ENCODE measurements at places on chromosomes 7 and 10.

DNA sequence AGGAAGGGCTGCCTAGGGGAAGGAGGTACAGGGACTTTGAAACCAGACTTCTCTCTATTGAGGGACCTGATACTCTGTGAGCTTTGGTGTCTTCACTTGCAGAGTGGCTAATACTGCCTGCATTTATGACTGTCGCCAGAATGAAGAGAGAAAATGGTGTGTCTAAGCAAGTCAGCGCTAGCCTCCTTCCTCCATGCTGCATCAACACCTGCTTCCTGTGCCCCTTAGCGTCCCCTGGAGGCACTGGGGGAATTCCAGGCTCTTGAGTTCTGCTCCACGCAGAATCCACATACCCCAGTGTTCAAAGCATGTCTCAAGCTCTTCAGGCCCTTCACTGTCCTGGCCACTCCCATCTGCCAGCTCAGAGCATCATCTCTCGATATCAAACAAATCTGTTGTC, 140.5 kb downstream of the PKD1L1 start:
- no peak for DNase-seq

DNA sequence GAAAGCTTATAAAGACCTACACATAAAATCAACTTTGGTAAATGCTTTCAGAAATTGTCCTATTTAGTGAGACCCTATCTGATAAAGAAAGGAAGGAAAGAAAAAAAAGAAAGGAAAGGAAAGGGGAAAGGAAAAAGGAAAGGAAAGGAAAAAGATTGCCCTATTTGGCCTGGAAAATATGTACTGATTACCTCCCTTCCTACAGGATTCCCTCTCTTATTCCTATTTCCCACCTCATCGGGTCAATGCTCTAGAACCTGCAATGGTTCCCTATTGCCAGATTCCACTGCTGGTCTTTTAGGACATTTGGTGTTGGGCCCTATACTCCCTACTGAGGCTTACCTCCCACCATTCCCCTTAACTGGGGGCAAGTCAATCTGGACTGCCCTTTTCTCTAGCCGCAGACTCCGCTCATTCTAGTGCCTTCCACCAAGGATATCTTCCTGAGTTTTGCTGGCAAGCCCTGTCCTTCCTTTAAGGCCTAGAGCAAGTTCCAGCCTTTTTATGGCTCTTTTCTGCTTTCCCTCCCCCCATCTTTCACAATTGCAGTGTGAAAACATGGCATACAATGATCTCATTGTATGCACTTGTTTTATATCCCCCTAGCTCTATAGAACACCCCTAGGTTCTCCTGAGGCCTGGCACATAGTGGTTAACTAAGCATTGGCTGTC, 4.4 kb downstream of the DDIT4 start:
- peak; percentile 64 for DNase-seq

- DNase-seq, result no peak
Measured at GRCh38 chr7:51785171-51785570, 468.6 kb upstream of the COBL start.

DNA sequence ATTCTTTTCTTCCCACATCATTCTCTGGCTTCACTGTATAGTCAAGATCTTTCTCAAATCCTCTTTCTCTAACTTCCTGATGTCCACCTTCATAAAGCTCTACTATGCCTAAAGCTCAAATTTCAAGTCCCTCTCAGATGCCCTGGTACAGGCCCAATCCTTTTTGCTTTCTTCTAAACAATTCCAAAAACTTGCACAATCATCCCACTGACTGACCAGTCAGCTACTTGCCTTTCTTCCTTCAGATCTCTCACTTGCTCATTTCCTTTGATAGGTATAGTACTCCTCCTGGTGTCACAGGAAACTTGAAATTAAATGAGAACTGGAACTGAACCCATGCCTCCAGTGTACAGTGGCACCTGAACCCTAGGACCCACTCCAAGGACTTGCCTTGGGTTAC, 18.2 kb downstream of the SEC31B start:
- DNase-seq, result no peak

- DNase-seq, result no peak
Measured at GRCh38 chr10:70197235-70197945, 27.1 kb upstream of the SAR1A start.
